ENCODE measurements at places on chromosomes 5 and 9.

- no peak for DNase-seq
These were observed 23.9 kb downstream of the ISOC1 start for GRCh38 chr5:129118405-129118804.

GRCh38 chr9:89484475-89485404 lies 13.2 kb downstream of the SEMA4D start:
- DNase-seq, result no peak

DNA sequence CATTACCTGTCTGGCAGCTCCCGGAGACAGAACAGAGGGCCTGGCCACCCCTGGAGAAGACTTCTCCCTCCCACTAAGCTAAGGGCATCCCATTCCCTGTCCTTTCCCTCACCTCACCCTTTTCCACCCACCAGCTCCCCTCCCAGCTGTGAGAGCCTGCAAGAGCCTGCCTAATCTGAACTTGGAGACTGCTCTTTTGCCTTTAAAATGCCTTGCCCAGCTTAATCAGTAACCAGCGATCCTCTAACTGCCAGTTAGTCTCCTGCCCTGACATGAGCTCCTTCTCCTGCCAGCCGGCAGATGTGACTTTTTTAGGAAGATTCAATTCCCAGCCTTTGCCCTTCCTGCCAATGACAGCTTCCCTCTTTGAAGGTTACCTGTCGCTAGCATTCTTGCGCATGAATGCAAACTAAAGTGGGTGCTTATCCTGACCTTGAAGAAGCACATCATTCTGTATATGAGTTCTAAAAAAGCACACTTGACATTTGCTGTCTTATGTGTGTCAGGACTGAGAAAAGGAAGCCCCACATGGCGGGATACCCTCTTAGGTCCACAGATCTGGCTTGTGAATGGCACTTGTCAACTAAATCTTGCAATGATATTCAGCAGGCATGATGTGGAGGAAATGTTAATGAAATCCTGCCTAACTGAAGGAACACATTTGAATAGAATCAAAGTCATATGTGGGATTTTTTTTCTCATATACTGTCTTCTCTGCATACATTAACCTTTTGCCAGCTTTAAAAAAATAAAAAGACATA lies 411.2 kb upstream of the SLC30A5 start:
- DNase-seq, result no peak

DNA sequence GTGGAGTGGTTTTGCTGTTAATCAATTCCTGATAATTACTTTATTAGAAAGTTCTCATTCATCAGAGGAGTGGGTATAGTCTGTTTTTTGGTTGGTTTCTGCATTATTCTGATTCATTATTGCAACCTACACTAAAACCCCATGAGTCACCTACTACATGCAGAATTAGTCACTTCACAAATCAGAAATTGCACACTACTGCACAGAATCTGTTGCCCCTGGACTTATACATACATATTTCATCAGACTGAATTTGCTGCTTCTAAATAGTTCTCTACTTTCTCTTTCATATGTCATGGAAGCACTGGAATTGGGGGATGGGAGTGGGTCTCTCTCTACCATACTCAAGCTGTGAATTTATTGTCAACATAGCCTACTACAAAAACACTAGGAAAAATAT lies 585.1 kb downstream of the DNAH5 start:
- DNase-seq, result no peak

- DNase-seq, result no peak
These were observed 97.9 kb downstream of the MVB12B start for GRCh38 chr9:126424511-126424910.

GRCh38 chr5:55758231-55758630 lies 20.4 kb downstream of the DDX4 start:
- DNase-seq, result no peak

DNA sequence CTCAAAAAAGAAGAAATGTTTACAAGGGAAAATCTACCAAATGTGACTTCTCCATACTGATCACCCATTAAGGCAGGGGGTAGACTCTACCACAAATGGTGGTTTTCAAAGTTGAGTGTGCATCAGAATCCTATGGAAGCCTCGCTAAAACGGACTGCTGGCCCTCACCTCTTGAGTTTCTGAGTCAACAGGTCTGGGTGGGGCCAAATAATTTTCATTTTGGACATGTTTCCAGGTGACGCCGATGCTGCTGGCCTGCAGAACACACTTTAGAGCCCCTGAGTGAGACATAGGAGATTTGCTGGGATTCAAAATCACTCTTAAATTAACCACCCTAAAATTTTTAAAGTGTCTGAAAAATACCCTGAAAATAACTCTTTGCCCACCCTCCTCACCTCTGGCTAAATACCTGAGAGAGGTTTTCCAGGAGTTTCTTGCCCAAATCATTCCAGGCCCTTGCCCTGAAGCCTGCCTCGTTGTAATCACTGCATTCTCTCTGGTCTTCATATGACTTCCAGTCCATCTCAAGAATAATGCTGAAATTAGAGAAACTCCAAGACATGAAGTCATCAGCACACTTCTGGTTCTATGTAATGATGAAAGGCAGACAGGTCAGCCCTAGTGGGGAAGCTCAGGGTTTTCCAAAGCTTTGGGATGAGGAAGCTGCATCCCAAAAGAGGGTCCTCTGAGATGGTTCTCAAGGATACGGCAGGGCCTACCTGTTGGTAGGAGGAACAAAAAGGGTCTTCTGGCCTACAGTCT lies 18.2 kb downstream of the C9orf152 start:
- no peak for DNase-seq

- DNase-seq, result no peak
These were observed 51.5 kb upstream of the ATP10B start for GRCh38 chr5:160903551-160903950.

GRCh38 chr9:106284296-106284695 lies 578.7 kb upstream of the ZNF462 start:
- no peak for DNase-seq

Measured in eye (tissue), 1 donor.